Stimulated activated CD8-positive, alpha-beta memory T cell treated with anti-CD3 and anti-CD28 coated beads, Interleukin-2, amount 100 ng/mL, for 1 hour (primary cell): ENCODE measurements at places on chromosomes 7 and 10.

DNA sequence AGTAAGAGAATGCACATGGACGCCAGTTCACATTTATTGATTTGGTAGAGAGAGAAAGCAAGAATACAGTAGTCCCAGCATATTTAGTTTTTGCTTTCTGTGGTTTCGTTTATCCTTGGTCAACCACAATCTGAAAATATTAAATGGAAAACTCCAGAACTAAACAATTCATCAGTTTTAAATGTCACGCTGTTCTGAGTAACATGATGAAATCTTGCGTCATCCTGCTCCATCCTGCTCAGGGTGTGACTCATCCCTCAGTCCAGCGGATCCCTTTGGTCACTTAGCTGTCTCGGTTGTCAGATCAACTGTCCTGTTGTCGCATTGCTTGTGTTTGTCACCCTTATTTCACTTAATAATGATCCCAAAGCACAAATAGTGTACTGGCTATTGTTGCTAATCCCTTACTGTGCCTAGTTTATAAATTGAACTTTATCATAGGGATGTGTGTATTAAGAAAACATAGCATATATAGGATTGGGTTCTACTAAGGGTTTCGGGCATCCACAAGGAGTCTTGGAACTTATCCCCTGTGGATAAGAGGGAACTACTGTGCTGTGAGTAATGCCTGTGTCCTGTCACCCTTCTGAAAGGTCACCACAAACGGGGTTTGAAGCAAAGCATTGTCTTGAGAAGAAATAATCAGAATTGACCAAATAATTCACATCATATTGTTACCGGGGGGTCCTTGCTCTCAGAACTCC, 73.6 kb downstream of the OTUD1 start:
- DNase-seq, result no peak

DNA sequence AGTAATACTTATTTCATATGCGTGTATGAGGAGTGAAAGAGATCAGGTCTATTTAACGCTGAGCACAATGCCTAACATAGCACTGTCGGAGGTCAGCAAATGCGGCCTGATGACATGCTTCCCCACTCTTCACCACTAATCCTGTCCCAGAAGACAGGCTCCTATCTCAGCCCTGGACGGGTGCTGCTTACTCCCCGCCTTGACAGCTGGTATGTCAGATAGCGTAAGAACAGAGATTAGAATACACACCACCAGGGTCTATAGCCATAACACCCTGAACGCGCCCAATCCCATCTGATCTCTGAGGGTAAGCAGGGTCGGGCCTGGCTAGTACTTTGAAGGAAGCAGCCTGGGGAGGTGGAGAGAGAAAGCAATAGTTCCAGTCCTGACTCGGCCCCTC, 32.3 kb upstream of the TM9SF3 start:
- DNase-seq, result no peak

DNA sequence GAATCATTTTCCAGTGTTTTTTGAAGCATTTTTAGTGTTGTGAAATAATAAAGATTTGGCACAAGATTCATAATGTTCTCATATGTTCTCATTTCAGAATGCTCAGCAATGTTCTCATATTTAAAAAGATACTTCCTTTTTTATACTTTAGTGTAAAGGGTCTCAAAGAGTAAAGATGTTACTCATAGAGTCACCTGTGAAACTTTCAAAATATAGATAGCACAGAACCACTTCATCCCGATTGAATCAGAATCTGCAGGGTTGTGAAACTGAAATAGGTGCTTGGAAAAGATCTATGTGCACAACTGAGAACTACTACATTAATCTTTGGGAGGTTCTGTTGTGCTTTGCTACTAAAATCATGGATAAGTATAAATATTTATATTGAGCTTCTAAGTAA, 144.7 kb downstream of the MDFIC start:
- no peak for DNase-seq

DNA sequence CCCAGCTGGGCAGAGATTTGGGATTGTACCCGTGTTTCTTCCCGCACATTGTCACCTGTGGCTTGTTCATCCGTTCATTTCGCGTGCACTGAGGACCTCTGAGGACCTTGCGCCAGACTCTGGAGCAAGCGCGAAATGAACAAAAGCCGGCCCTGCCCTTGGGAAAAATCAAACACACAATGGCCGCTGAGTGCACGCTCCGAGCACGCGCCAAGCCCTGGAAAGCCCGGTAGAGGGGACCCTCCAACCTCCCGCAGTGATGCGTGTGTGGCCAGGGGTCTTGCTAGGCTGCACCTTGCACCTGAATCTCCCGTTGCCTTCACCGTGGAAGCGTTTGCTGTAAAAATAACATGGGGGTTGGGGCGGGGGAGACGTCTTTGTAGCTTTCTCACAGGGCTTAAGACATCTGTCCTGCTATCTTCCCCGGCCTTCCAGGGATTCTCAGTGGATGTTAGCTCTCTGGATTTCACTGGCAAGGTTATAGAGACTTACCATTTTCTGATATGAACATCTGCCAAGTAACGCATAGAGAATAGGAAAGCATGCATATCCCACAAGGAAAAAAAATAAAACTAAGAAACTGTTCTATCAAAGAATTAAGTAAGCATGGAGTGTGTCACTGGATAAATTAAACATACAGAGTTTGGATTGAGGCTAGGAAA, 37.3 kb downstream of the ZNF777 start:
- DNase-seq, result no peak

DNA sequence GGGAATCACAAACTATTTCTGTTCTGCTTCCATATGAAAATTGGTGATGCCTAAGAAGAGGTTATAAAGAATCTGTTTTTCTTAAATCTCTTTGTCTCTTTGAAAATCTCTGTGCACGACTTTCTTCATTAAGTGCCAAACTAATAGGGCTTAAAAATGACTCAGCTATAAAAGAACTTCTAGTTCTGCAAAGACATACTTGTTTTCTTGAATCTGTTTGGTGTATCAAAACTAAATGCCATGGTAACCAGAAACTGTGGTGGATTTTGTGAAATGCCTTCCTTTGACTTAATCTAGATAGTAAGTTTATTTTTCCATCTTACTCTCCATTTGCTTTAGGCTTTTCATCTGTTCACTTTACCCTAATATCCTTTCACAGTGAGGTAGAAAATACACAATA, 417.8 kb downstream of the PARD3 start:
- DNase-seq, result no peak

- no peak for DNase-seq
Observed at GRCh38 chr10:111015181-111015580, 61.6 kb upstream of the ADRA2A start.

- DNase-seq, result no peak
Observed at GRCh38 chr10:13218878-13219277, 15.3 kb downstream of the UCMA start.

DNA sequence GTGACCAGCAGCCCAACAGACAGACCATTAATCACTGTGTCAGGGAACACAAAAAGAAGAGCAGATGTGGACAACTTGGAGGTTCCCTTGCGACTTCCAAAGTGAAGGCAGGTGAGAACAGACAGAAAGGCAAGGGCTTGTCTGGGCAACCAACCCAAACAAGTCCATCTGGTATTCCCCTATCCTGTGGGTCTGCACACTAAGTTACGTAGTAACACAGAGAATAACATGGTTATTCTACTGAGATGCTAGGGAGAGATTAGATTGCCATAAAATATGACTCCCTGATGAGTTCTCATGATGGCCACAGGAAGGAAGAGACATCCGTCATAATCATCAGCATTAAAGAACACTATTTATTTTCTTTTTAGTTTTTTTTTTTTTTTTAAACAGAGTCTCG, 252.2 kb downstream of the CALN1 start:
- DNase-seq, result no peak

GRCh38 chr10:24315211-24315610, 106.3 kb downstream of the KIAA1217 start:
- no peak for DNase-seq

- no peak for DNase-seq
Observed at GRCh38 chr7:43879477-43879876, 10.2 kb upstream of the MRPS24 start.

DNA sequence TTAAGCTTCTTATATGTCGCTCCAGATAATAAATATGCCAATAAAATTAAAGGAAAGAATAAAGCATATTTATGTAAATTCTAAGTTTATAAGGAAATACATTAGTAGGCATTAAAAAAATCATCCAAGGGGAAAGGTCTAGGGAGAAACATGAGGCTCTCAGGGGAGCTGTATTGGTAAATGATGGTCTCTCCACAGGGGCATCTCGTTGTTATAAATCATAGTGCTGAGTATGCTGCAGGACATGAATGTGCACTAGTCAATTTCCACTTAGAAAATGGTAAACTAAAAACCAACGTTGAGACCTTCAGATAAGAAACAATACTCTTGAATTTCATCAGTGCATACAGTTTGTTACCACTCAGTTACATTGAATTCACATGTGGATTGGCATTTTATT, 194.0 kb upstream of the AHR start:
- no peak for DNase-seq

- DNase-seq, result no peak
Observed at GRCh38 chr10:78715435-78715834, 353.3 kb upstream of the ZMIZ1 start.

GRCh38 chr7:45033931-45034290, 33.9 kb downstream of the CCM2 start:
- DNase-seq, result no peak

DNA sequence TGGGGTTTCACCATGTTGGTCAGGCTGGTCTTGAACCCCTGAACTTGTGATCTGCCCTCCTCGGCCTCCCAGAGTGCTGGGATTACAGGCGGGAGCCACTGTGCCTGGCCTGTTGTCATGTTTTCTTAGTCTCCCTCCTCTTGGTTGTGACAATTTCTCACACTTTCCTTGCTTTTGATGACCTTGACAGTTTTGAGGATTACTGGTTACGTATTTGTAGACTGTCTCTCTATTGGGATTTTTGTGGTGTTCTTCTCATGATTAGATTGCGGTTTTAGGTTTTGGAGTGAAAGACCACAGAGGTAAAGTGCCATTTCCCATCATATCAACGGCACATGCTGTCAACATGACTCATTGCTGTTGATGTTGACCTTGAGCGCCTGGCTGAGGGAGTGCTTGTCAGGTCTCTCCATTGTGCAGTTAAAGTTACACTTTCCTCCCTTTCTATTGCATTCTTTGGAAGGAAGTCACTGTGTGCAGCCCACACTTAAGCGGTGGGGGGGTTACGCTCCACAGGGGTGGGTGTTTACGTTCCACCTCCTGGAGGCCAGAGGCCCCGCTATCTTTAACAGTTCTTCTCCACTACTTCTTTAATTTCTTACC, 10.8 kb downstream of the NEURL1 start:
- DNase-seq, result no peak

GRCh38 chr7:16060502-16060901, 360.8 kb downstream of the CRPPA start:
- DNase-seq, result no peak

DNA sequence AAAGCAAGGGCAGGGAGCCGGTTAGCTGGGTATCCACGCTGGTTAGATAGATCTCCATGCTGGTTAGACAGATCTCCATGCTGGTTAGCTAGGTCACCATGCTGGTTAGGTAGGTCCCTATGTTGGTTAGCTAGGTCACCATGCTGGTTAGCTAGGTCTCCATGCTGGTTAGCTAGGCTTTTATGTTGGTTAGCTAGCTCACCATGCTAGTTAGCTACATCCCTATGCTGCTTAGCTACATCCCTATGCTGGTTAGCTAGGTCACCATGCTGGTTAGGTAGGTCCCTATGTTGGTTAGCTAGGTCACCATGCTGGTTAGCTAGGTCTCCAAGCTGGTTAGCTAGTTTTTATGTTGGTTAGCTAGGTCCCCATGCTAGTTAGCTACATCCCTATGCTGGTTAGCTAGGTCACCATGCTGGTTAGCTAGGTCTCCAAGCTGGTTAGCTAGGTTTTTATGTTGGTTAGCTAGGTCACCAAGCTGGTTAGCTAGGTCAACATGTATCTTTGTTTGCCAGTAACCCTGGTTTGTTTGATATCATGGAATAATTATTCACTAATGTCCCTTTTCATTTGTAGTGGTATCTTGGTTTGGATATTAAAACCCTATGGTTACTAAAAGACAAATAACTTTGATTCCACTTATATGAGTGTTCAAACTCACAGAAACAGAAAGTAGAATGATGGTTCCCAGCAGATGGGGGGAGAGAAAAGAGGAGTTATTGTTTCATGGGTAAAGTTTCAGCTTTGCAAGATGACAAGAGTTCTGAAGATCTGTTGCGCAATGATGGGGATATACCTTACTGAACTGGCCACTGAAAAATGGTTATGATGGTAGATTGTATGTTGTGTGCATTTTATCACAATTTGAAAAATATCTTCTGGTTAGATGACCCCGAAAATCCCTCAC, 136.2 kb downstream of the PRPF18 start:
- no peak for DNase-seq

GRCh38 chr7:111771638-111772037, 209.3 kb upstream of the IMMP2L start:
- no peak for DNase-seq

DNA sequence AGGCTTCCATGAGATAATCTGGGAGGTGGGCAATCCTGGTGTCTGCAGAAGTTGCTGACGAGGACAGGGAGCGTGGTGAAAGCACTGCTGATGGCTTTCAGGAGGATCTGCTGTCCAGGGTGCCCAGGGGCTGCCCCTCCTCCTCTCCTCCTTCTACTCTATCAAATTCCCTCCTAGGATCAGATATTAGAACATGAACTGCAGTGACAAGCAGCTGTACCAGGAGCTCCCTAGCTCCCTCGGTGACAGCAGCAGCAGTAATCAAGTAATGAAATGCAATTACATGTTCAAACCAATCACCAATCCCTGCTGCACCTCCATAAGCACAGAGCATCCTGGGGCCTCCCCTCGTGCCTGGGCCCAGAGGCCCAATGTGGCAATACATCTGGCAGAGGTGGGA, 46.9 kb downstream of the GRID1 start:
- no peak for DNase-seq

GRCh38 chr7:92925876-92926696, 89.7 kb upstream of the CDK6 start:
- no peak for DNase-seq

GRCh38 chr10:132373241-132373955, 23.6 kb upstream of the PWWP2B start:
- no peak for DNase-seq

GRCh38 chr7:7428806-7429205, 106.9 kb downstream of the COL28A1 start:
- DNase-seq, result no peak

GRCh38 chr10:78082636-78083035, 49.0 kb downstream of the RPS24 start:
- no peak for DNase-seq

GRCh38 chr7:51298912-51299311, 17.7 kb downstream of the COBL start:
- no peak for DNase-seq

DNA sequence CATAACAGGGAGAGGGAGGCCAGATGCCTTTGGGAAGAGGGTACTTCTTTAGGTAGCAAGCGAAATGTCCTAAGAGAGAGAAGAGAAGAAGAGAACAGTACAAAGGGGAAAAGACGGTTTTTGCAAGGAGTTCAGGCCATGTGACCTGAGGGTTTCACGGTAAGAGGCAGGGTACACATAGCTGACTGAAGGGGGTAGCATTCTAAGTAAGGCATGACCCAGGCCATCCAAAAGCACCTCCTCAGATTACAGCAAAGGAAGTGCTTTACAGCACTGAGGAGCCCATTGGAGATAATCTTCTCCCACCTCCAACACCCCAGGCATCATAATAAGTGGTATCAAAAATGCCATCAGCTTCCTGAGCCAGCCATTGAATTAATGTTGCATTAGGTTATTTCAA, 258.2 kb upstream of the NPY start:
- no peak for DNase-seq

- DNase-seq, result no peak
Observed at GRCh38 chr10:30812018-30812851, 182.7 kb upstream of the LYZL2 start.

- DNase-seq, result no peak
Observed at GRCh38 chr7:78448911-78449310, 650.3 kb downstream of the PHTF2 start.

GRCh38 chr7:30171766-30172447, 37.1 kb downstream of the MTURN start:
- no peak for DNase-seq
